Fibroblast of gingiva (primary cell): ENCODE measurements at places on chromosomes 11 and 22.

DNA sequence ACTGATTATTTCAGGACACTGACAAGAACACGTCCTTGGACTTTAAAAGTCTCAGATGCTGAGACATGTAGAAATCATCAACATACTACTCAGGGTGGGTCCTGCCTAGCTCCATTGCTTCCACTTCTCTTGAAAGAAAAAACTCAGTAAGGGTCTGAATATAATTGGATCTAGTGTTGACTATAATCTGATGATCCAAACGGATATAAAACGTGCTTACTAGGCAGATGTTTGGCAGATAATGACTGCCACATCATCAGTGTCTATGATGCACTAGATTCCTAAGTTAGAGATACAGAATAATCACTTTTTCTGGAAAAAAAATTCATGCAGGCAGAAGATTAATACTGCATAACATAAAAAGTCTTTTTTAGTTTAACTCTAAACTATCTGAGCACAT lies 21.6 kb downstream of the GUCY1A2 start:
- no peak for DNase-seq

- no peak for DNase-seq
These were observed 134.7 kb downstream of the GRIK4 start for GRCh38 chr11:120646206-120646605.

GRCh38 chr11:131802440-131803115 lies 432.2 kb downstream of the NTM start:
- DNase-seq: no peak

- no peak for DNase-seq
These were observed 90.3 kb downstream of the SNX19 start for GRCh38 chr11:130825983-130826382.

GRCh38 chr11:59918480-59918879 lies 19.8 kb upstream of the OOSP1 start:
- no peak for DNase-seq

- DNase-seq: no peak
These were observed 2.1 kb upstream of the LRFN4 start for GRCh38 chr11:66854729-66855211.

DNA sequence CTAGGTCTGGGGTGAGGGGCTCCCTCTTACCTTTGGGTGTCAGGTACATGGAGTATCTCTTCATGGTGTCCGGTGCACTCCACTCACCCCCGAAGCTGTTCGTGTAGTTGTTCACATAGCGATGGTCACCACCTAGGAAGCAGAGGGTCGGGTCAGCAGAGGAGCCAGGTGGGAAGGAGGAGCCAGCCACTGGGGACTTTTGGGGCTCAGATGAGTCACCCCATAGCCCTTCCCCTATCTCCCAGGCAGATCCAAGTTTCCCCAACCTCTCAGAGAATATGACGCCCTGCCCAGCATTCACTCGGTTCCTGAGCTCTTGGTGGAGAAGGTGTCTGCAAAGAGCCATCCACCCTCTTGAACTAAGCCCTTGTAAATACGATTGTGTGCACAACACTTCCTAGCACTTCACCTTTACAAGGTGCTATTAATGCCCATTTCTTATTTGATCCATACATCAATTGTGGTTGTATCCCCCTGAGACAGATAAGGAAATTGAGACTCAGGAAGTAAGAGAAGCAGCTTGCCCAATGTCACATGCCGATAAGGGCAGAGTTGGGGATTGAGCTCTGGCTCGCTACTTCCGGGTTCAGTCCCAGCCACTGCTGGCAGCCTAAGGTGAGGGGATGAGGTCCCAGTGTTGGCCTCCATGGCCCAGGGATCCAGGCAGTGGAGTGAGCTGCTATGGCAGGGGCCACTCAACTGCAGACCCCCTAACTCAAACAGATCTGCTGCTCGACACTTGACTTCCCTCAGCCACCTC lies 14.8 kb downstream of the TRIM29 start:
- DNase-seq: no peak

DNA sequence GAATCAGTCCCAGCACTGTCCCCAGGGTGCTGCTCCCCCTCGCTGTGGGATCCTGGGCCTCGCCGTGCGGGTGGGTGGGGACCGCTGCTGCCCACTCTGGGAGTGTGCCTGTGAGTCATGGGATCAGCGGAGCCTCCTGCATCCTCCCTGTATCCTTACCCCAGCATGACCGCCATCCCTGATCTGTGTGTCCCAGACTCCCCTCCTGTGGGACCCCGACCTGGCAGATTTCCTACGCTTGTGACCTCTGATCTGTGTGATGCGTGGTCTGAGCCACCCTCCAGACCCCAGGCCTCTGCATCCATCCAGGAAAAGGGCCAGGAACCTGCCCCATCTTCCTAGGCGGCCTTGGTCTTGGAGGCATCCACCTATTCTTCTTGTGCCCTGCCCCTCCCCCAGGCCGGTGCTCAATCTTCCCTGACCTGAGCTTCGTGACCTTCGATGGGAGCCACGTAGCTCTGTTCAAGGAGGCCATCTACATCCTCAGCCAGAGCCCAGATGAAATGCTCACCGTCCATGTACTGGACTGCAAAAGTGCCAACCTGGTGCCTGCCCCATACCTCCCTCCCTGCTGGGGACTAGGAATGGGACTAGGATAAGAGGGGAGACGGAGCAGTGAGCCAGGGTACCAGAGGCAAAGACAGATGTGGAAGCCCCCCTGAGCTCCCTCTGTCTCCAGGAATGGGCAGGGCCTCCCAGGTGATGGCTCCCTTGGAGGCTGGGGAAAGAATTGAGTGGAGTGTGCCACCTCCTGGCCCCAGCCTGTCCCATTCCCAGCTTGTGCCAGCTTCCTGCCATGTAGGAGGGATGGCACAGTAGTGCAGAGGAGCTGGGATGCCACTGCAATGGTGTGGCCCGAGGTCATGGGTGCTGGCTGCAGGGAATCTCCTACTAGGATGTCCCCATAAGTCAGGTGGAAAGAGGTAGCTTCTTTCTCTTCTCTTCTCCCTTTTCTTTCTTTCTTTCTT lies 65.4 kb downstream of the OTOG start:
- no peak for DNase-seq

- no peak for DNase-seq
These were observed 115.1 kb downstream of the DBX1 start for GRCh38 chr11:20045098-20045688.

DNA sequence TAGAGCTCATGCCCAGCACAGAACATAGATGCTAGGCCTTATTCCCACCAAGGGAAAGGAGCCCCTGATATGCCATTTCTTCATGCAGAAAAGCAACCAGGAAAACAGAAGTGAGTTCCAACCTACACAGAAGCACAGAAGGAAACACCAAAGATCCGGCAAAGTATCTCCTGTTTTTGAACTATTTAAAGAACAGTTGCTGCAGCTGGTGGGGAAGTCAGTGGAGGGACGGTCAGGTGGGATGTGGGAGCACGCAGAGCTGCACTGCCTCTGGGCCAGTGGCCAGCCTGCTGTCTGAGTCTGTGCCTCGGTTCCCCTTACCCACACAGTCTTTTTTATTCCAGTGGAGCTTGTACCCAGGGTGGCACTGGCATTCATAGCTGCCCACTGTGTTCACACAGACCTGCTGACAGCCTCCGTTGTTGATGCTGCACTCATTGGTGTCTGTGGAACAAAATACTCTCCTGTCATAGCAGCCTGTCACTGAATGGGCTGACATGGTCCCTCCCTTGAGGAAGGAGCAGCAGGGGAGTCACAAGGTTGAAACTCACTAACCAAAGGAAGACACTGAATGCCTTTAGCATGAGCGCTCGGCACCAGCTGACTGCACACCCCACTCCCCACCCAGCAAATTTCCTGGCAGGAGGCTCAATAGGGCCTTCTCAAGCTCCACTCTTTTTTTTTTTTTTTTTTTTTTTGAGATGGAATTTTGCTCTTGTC lies 37.9 kb downstream of the SCUBE2 start:
- no peak for DNase-seq

GRCh38 chr11:14094481-14095037 lies 132.0 kb downstream of the SPON1 start:
- peak; percentile 15 for DNase-seq

DNA sequence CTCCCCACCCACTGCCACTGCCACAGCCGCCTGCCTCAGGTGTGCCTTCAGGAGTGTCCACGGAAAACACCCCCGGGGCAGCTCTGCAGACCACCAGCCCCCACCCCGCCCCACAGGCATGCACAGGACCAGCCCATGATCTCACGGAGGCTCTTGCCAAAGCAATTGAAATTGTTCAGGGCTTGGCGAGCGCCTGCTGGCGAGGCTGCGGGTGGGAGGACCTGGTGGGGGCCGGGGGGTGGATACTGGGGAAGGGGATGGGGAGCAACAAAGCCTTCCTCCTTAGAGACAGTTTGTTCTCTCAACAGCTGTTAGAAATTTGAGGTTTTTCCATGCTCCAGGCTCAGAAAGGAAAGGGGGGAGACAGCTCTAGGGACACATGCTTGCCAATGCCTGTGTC lies 274.7 kb downstream of the MN1 start:
- no peak for DNase-seq

DNA sequence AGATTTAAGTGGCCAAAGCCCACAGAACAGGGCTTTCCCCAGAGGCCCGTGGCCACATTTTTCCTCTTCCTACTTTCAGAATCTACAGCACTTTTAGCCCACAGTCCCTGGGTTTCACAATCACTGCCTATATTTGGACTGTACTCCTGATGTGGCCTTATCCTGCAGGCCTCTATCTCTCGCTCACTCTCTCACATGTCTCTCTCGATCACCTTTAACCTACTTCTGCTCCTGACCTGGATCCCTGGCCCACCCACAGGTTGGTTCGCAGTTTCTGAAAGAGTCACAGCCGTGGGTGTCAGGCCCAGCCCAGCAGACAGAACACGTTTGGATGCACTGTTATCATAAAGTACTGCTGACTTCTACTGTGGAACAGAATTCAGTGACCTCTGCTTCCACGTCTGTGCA lies 55.5 kb downstream of the LARGE1 start:
- no peak for DNase-seq

DNA sequence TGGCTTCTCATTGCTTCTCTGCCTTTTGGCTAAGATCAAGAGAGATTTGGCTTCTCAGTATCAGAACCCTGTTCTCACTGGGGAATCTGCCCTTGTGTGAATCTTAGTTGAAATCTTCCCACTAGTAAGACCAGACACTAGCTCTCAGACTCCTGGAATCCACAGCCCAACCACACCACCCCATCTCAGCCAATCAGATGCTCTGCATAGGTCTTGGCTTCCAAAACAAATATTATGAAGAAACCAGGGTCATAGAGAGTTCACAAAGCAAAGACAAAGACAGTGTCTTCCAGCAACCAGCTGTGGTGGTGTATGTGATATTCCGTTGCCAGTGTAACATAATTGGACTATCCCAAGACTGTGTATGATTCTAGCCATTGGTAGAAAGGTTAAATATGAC lies 5.4 kb downstream of the OR8B12 start:
- DNase-seq: peak; percentile 31

DNA sequence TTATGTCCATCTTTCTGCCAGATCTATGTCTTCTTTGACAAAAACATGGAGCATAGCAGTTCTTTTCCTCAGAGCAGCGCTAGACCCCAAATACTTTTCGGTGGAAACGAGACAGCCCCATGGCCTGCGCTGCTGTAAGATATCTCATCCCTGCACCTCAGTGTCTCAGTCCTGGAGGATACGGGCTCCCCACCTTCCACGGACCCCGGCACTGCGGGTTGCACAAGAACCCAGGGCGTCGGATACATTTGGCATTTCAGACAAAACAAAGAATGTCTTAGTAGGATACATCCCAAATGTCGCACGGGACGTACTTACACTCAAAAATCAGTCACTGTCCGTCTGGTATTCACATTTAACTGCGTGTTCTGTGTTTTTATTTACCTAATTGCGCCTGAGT lies 9.9 kb upstream of the GAL start:
- no peak for DNase-seq

DNA sequence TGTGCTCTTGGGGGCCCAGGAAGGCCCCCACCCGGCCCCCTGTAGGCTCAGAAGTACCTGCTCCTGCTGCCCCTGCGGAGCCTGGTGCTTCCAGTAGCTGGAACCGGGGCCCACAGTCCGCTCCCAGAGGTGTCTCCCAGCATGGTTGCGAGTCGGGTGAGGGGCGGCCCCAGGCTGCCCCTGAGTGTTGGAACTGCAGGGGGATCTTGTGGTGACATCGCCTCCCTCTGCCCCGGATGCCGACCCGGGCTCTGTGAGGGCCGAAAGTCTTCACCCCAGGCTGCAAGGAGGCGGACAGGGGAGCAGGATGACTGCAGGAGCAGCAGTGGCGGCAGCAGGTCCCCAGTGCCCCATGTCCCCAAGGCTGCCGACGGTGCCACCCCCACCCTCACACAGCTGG lies 9.5 kb upstream of the PKP3 start:
- DNase-seq: no peak

GRCh38 chr11:111840143-111840542 lies 31.2 kb downstream of the ALG9 start:
- DNase-seq: peak; percentile 59

GRCh38 chr11:133823614-133824013 lies 21.7 kb downstream of the SPATA19 start:
- no peak for DNase-seq

GRCh38 chr11:12684816-12685215 lies 10.6 kb downstream of the TEAD1 start:
- DNase-seq: no peak

DNA sequence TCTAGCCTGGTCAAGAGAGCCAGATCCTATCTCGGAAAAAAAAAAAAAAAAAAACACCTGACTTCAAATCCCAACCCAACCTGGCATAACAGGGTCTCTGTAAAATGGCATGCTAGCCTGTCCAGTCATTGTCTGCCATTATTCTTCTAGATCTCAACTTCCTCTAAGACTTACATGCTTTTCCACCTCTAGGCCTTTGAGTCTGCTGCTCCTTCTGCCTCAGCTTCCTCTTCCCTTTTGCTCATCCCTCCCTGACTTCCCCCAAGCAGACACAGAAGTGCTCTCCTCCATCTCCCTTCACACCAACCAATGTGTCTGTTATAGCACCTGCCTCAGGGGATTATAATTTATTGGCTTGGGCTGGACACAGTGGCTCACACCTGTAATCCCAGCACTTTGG lies 7.8 kb downstream of the STK33 start:
- DNase-seq: no peak

DNA sequence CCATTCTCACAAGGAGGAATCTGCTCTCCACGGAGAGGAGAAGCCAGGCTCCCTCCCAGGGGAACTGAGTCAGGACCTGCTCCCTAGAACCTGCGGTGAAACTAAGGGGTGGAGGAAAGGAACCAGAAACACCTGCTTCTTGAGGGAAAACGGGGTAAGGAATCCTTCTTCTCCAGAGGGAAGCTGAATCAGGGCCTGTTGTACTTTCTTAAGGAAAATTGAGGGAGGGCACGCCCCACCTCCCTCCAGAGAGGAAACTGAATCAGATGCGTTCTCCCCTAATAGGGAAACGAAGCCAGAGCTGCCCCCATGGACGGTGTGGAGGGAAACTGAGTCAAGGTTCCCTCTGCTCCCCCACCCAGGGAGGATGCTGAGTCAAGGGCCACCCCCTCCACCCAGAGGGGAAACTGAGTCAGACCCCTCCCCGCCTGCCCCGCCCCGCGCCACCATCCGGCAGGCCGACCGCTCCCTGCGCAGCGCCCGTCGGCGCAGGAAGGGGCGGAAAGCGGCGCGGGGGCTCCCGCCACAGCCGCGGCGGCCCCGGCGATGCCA lies 393 bp downstream of the RELA start:
- no peak for DNase-seq
